ENCODE measurements at places on chromosomes 6 and 20.

DNA sequence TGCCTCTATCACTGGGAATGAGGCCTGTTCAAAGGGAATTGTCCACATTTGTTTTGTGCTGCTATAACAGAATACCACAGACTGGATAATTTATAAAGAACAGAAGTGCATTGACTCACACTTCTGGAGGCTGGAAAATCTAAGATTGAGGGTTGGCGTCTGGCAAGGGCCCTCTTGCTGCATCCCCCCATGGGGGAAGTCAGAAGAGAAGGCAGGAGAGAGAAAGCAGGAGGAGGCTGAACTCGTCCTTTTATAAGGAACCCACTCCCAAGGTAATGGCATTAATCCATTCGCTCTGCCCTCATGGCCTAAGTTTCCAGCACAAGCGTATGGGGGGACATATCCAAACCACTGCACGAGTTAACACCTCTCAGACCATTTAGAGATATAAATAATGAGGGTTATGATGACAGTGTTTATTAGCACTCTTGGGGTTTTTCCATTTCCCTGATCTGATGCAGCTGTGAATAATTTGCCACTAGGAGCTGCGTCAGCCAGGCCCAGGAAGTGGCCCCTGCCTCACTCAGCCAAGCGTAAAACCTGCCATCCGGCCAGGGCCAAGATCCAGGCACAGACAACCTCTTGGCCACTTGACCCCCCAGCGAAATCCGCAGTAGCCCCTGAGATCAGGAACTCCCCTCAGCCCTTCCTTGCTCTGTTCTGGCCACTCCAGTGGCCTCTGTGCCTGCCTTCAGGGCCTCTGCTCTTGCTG is 14.2 kb upstream of the SLCO4A1 start:
- DNase-seq: no peak

- no peak for DNase-seq
Observed at GRCh38 chr6:149445095-149445466, 39.7 kb downstream of the ZC3H12D start.

- DNase-seq: no peak
Observed at GRCh38 chr6:152598901-152599537, 38.1 kb downstream of the SYNE1 start.

GRCh38 chr6:143087856-143088255 is 27.2 kb downstream of the AIG1 start:
- no peak for DNase-seq

DNA sequence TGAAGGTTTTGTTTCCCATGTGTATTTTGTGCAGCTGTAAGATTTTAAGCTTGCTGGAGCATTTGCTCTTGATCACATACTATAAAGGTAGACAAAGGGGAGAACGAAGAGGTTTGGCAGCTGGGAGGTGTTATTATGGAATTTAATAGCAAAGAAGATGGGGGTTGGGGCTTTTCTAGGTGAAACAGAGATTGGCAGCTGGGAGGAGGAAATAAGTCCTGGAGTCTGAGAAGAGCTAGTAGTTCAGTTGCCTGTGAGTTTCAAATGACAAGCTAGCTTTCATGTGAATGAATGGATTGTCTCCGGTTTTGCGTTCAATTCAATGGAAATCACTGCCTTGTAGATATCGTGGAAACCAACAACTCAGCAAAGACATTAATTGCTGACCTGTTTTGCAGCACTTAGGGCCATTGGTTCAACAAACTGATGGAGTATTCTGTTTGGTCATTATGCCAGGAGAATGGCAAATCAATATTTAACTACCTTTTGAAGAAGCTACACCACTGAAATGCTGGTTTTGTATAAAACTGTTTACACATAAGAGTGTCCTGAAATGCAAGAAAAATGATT is 38.1 kb upstream of the FLRT3 start:
- no peak for DNase-seq

GRCh38 chr6:56549014-56549413 is 93.7 kb downstream of the DST start:
- DNase-seq: no peak

GRCh38 chr6:32982084-32982701 is 13.8 kb downstream of the BRD2 start:
- DNase-seq: no peak

DNA sequence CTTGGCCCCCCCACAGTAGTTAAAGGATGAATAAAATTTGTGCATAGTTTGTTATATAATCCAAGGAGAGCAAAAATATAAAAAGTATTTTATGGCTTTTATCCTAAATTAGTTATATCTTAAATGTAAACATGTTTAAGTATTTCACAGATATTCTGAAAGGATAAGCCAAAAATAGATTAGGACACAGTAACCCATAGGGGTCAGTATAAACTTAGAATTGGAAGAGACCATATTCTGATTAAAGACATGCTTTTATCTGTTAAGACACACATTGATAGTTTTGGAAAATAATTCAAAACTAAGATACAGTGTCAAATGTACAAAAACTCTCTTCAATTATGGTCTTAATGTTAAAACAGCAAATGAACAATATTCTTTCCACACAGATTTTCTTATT is 4.5 kb upstream of the SERINC1 start:
- DNase-seq: no peak

DNA sequence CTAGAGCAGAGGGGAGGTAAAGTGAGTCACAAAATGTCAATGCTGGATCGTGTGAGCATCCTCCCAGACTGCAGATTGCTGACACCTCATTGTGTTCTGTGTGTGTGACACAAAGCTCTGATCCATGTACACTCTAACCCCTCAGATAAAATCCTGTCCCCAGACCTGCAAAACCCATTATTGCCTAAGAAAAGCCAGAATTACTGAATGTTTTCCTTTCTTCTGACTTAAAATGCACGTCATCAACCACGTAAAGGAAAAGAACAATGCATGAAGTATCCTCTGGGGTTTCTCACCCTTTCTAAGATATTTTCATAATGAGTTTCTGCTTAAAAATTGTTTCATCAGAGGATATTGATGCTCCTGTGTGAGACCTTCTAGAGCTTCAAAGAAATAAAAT is 218.0 kb upstream of the PREP start:
- no peak for DNase-seq

GRCh38 chr20:21104921-21105320 is 1.2 kb downstream of the LINC00237 start:
- DNase-seq: no peak

GRCh38 chr6:3294396-3294795 is 35.6 kb downstream of the PSMG4 start:
- DNase-seq: no peak

GRCh38 chr20:7375905-7376304 is 564.4 kb downstream of the HAO1 start:
- DNase-seq: no peak

DNA sequence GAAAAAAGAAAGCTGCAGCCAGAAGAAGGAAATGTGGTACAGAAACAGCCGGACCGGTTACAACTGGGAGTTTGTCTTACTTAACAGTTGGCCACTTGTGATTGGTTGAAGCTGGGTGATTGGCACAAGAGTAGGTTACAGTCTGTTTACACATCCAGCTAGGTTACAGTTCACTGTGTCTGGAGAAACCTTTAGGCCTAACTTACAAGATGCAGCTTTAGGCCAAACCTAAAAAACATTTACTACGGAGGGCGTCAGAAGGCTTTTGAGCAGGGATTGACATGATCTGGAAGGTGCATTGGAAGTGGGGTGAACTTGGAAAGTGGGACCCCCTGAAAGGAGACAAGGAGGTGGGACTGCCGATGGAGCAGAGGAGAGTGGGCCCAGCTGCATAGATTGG is 122.3 kb downstream of the BANF2 start:
- no peak for DNase-seq

- no peak for DNase-seq
Observed at GRCh38 chr6:150999107-150999506, 133.6 kb downstream of the MTHFD1L start.

GRCh38 chr6:13146442-13146841 is 181.9 kb downstream of the TBC1D7 start:
- DNase-seq: no peak

- DNase-seq: no peak
Observed at GRCh38 chr6:30818391-30818841, 65.9 kb upstream of the DDR1 start.

GRCh38 chr6:85172161-85172560 is 277.7 kb upstream of the NT5E start:
- DNase-seq: no peak

DNA sequence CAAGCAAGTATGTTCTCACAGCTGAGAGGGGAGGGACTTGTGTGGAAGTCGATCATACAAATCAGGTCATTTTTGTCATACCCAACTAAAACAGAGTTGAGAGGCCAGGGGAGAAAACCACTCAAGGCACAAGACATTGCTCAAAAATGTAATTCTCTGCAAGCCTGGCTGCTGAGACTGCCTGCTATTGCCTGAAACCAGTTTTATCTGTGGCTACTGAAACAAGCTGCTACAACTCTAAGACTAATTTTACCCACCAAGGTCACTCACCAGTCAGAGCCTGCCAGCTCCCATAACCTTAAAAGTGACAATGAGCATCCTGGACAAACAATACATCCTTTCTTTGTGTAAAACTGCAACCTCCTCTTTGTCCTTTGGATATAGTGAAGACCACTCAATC is 54.1 kb upstream of the CST7 start:
- DNase-seq: no peak

GRCh38 chr6:111642463-111643158 is 36.9 kb upstream of the TRAF3IP2 start:
- DNase-seq: no peak

DNA sequence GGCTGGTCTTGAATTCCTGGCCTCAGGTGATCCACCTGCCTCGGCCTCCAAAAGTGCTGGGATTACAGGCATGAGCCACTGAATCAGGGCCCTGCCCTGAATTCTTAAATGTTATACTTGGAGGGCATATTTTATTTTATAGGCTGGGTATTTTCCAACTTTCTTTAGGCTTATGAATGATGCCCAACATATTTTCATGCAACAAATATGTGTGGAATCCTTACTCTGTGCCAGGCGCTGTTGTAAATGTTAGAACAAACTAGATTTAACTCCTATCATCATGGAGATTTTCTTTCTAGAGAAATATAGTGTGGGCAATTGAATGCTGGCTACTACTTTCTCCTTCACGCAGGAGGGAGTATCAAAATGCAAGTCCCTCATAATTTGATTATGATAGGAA is 71.2 kb downstream of the SAMD5 start:
- no peak for DNase-seq

GRCh38 chr20:63219447-63219821 is 3.5 kb upstream of the YTHDF1 start:
- no peak for DNase-seq

DNA sequence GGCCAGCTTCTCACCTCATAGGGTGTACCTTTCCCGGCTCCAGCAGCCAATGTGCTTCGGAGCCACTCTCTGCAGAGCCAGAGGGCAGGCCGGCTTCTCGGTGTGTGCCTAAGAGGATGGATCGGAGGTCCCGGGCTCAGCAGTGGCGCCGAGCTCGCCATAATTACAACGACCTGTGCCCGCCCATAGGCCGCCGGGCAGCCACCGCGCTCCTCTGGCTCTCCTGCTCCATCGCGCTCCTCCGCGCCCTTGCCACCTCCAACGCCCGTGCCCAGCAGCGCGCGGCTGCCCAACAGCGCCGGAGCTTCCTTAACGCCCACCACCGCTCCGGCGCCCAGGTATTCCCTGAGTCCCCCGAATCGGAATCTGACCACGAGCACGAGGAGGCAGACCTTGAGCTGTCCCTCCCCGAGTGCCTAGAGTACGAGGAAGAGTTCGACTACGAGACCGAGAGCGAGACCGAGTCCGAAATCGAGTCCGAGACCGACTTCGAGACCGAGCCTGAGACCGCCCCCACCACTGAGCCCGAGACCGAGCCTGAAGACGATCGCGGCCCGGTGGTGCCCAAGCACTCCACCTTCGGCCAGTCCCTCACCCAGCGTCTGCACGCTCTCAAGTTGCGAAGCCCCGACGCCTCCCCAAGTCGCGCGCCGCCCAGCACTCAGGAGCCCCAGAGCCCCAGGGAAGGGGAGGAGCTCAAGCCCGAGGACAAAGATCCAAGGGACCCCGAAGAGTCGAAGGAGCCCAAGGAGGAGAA is 10.5 kb downstream of the GNAS-AS1 start:
- no peak for DNase-seq

DNA sequence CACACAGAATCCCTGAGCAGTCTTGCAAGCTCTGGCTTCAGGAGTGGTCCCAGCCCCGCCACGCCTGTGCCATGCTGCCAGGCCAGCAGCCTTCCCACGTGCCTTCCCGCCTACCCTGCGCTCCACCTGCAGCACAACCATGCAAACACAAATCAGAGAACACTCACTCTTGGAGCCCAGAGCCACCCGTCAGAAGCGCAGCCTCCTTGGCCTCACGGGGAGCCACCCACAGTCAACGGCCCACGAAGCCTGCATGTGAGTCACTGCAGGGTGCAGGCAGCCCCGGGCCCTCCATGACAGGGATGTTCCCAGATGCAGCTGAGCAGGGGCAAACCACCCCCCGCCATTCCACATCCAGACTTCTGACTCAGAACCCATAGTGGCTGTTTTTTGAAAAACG is 217.0 kb downstream of the DLL1 start:
- DNase-seq: no peak

- DNase-seq: no peak
Observed at GRCh38 chr6:72111611-72112010, 225.3 kb downstream of the RIMS1 start.

- no peak for DNase-seq
Observed at GRCh38 chr20:7673841-7674240, 266.4 kb downstream of the HAO1 start.

- no peak for DNase-seq
Observed at GRCh38 chr6:122696079-122696478, 83.4 kb upstream of the FABP7 start.

DNA sequence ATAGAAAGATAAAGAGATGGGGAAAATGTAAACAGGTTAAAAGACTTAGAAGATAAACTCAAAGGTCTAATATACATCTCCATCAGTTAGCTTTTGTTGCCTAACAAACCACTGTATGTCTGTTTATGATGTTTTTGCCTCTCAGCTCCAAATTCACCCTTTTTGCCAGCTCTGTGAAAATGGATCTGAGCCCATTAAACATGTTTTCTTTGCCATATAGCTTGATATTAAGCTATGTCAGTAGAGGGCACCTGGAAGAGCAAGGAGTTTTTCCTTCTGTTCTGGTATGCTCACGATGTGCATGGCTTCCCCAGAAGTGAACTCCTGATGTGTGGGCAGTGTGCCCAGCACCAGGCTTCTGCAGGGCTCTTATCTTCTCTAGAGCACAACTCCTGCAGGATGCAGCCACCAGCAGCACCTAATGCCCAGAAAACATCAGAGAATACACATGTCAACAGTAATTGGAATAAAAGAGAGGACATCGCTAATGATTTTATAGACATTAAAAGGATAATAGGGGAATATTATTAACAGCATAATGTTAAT is 14.6 kb upstream of the SNX9 start:
- no peak for DNase-seq
